ENCODE measurements at places on chromosomes 13 and 19.

DNA sequence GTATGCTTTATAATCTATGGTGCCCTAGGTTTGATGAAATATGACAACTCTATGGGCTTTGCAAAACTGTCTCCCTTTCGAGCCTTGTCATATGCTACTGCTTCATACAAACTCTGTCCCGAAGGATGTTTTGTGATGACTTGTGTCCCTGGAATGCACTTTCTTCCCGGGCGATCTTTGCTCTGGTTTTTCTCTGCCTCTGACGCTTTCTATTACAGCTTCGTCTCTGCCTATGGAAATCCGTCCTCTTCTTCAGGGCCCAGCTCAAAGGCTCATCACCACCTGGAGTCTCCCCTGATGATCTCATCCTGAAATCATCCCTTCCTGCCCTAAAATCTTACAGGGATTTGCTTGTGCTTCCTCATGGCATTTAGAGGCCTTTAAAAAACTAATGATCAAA is 191.5 kb upstream of the KL start:
- no peak for DNase-seq

GRCh38 chr13:75324413-75324940 is 157.5 kb downstream of the TBC1D4 start:
- DNase-seq, result no peak

DNA sequence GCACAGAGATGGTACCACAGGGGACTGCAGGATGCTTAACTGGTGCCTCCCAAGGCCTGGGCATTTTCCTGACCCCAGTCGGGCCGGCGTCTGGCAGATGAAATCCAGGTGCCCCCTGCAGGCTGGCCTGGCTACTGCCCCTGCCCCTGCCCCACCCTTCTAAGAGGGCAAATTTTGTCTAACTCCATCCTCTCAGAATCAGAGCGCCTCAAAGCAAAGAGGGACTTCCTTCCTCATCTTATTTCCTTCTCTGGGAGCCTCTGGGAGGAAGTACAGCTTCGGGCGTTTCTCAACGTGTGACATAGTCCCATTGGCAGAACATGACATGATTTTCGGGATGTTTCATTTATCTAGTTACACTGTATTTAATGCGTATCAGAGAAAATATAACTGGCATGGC is 2.7 kb downstream of the PRKACA start:
- peak; percentile 10 for DNase-seq

- DNase-seq, result no peak
These were observed 42.2 kb downstream of the FPR3 start for GRCh38 chr19:51837145-51837544.

- DNase-seq, result no peak
These were observed 177.4 kb downstream of the OXGR1 start for GRCh38 chr13:96816874-96817273.

- no peak for DNase-seq
These were observed 703 bp downstream of the ZNF506 start for GRCh38 chr19:19820774-19821320.

DNA sequence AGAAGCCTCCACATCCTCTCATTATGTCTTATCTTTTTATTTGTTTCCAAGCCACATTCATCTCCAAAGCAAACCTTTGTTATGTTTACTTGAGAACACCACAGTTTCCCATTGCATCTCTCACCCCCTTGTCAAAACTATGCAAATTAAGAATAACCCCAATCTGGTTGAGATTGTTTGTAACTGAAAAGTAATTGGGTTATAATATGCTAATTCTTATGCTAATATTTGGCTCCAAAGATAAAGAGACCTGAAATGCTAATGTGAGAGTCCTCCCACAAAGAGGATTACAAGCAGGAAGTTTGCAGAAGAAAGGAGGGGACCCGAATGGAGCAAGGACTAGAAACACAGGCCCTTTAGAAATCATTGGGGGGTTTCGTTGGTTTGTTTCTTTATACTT is 92.9 kb upstream of the UBL3 start:
- DNase-seq, result no peak

DNA sequence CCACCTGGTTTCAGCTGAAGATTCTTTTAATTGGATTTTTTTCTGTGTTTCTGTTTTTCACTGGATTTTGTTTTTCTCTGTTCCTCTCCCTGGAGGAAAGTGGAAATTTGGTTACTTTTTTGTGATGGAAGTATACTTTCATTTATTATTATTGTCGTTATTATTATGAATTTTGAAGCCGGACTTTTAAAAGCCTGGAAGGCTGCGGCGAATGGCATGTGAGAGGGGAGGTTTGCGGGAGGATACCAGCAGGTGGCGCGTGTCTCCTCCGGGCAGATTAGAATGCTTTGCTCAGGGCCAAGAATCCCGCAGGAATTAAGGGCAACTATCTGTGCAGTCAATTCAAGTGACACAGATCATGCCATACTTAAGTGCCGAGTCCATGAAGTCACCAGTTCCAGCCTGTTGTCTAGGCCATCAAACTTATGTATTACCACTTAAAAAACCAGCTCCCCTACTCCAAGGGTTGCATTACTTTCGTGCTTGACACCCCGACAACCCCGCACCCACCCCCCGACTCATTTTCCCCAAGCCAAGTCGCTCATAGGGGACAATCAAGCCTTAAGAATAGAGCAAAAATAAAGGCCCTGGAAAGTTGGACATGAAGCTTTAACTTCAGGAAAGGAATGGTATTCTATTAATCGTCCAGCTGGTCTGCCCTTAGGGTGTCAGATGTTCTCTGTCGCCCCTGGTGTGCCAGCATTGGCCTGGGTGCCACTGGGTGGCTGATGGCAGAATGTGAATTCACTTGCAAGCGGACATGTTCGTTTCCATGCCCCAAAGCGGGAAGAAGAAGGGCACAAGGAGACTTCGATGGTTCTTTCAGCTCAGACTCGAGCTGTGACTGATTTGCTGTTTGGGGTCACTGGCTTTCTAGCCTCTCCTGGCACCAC is 1.3 kb upstream of the LRCH1 start:
- peak; percentile 35 for DNase-seq

GRCh38 chr13:113915012-113915763 is 51.3 kb upstream of the GAS6 start:
- no peak for DNase-seq

DNA sequence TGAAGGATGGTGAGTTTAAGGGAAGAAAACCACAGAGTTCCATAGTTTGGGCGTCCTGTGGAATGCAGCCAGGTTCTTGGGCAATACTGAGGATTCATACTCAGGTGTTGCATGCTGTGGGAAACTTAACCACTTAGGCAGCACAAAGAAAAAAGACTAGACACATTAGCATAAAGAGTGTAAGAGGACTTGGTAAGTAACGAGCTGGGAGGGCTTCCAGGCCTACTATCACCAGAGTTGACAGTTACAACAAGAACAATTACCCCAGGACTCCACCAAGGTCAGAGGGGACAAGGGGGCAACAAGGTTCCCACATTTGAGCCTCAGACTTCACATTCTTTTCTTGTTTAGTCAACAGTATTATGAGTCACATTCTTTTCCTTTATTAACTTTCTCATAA is 33.2 kb downstream of the KCTD12 start:
- DNase-seq, result no peak

DNA sequence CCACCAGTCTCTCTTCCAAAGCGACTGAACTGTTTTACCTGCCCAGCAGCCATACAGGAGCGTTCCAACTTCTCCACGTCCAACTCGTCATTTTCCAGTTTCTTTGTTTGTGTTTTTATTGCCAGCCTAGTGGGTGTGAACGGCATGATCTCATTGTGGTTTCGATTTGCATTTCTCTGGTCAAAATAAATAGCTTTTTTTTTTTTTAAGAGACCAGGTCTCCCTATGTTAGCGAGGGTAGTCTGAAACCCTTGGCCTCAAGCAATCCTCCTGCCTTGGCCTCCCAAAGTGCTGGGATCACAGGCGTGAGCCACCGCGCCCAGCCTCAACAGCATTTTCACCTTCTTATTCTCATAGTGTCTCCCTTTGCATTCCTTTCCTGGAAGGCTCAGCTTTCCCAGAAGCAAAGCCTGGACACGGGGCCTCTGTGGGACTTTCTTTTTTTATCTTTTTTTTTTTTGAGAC is 4.2 kb upstream of the JSRP1 start:
- no peak for DNase-seq

DNA sequence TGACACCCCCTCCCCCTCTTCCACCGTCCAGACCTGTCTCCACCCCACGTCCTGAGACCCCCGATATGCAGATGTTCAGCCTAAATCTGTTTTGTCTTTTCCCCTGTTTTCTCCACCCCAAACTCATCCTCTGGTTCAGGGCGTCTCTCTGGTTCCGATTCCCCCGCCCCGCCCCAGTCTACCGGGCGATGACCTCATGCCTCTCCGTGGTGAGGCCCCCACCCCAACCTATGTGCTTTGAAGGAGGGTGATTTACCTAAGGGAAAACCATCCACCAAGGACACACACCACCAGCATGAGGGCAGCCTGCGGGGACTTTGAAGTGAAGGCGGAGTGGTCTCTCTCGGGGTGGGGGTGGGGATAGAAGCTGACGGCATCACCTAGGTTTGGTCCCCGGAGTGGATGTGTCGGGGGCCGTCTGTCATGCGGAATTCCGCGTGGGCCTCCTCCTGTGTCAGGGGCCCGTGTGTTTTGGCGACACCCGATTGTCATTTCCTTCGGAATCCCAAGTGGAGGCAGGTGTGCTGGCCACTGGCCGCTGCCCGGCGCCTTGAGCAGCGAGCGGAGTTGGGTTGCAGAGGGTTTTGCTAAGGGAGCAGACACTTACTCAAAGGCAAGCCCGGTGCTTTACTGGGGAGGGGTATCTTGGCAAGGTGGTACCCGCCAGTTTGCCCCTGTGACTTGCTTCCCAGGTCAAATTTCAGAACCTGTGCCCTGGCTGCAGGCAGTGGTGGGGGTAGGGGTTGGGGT is 1.4 kb downstream of the FZR1 start:
- no peak for DNase-seq

DNA sequence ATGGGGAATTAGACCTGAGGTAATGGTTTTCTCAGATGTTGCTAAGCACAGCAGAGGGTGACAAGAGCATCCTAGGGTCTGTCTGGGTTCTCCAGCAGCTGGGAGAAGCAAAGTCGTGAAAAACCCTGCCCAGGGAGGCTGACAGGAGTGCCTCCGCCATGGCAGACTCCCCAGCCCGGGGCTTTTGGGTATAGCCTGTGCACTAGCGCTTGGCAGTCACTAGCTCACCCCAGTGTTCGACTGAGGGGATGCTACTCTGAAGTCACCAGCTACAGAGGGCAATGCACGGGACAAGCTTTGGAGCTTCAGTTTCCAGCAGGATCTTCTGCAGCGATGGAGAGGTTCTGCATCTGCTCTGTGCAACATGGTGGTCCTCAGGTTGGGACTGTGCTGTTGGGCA is 87.5 kb downstream of the ING1 start:
- no peak for DNase-seq

DNA sequence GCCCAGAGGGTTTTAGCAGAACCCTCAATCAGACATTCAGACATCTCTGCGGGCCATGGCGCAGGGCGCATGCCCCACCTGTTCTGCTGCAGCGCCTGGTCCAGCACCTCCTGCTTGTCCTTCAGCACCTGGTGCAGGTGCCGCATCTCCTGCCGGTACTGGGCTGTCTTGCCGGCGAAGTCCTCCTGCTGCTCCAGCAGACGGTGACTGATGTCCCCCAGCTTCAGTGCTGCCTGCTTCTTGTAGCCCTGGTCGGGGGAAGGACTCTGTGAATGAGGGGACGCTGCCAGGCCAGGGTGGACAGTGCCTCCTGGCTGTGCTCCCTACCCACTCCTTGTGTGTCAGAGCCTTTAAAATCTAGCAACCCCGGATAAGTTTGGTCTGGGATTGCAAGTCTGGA is 12.2 kb upstream of the SLC7A9 start:
- DNase-seq, result no peak

DNA sequence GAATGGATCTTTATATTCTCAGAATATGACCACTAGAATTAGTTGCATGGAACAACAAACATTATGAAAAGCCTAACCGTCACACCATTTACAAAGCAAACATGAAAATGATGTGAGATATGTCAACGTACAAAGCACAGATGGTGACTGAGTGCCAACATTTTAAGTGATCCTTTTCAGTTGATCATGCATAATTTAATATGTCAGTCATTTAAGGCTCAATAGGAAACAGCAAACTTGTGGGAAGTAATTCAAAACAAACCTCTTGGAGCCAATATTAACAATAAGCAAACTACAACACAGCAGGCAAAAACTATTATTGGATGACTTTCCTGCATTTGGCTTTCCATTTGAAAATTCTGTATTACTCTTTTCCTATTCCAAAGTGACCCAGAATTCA is 277.6 kb downstream of the SLITRK6 start:
- DNase-seq, result no peak

DNA sequence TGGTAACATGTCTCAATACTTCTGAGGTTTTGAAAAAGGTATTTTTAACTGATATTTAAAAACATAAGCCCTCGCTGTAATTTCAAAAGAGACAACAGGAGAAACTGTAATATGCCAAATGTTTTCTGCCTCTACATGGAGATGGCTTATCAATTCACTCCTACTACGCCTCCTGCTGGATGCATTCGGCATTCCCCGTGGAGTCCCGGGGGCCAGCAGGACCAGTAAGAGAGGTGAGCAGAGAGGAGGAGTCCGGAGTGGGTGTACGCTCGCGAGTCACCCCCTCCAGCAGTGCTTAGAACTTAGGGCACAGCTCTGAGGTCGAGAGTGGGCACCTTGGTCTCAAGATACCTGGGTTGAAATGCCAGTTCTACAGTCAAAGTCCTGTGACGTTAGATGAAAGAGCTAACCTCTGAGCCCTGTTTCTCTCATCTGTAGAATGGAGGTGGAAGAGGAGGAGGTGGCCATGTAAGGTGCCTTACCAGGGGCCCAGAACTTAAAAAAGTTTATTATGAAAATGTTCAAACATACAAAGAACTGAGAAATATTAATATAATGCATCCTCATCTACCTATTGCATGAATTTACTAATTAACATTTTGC is 110.2 kb downstream of the STK24 start:
- peak; percentile 19 for DNase-seq

- no peak for DNase-seq
These were observed 14.9 kb downstream of the CELF5 start for GRCh38 chr19:3239367-3239766.

DNA sequence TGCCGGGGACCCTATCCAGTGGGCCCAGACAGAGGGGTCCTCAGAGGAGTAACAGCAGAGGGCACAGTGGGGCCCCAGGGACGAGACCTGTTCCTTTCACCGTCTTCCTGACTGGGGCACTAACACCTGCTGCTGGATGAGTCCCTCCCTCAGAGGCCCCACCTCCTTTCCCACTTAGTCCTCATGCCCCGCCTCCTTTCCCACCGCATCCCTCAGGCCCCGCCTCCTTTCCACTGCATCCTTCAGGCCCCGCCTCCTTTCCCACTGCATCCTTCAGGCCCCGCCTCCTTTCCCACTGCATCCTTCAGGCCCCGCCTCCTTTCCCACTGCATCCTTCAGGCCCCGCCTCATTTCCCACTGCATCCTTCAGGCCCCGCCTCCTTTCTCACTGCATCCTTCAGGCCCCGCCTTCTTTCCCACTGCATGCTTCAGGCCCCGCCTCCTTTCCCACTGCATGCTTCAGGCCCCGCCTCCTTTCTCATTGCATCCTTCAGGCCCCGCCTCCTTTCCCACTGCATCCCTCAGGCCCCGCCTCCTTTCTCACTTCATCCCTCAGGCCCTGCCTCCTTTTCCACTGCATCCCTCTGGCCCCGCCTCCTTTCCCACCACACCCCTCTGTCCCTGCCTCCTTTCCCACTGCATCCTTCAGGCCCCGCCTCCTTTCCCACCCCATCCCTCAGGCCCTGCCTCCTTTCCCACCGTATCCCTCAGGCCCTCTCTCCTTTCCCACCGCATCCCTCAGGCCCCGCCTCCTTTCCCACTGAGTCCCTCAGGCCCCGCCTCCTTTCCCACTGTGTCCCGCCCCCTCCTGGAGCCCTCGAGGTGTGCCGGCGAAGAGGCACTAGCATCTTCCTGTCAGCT is 6.7 kb downstream of the SPPL2B start:
- DNase-seq, result no peak
